Temporal lobe (tissue), 4 donors: ENCODE measurements at places on chromosomes 4 and X. TPM values are rescaled to one million over a fixed set of nuclear protein-coding genes. Genes with fewer than 3 reads are reported as not detected.

Gene VCX3B
- not detected for total RNA-seq

Gene EDNRA
- total RNA-seq = 5.4 TPM

Gene FGFR3
- total RNA-seq = 6.1 TPM

Gene TMEM128
- total RNA-seq = 29.7 TPM
